ENCODE measurements at places on chromosomes 7 and 10.
A peak's percentile ranks its signal among the peaks of the same experiment; 100 is the strongest.

DNA sequence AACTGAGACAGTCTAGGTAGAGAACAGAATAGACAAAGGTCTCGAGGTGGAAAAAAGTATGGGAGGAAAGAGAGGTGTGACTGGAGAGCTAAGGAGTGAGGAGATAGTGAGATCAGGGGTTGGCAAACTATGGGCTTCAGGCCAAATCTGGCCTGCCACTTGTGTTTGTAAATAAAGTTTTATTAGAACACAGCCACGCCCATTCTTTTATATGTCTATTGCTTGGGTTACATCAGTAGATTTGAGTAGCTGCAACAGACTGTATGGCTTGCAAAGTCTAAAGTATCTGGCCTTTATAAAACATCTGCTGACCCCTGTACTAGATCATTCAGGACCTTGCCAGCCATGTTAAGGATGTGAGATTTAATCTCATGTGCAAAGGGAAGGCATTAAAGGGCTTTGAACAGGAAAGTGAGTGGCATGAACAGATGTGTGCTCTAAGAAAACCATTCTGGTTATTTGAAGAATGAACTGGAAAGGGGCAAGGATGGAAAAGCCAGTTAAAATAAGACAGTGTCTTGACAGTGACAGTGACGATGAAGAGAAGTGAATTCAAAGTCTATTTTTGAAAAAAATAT is 240.3 kb downstream of the RNLS start:
- DNase-seq, result no peak

GRCh38 chr10:132774902-132775863 is 10.8 kb downstream of the NKX6-2 start:
- DNase-seq, result peak; percentile 90

GRCh38 chr10:128993443-128993842 is 473.6 kb upstream of the MGMT start:
- DNase-seq, result no peak

- DNase-seq, result no peak
Observed at GRCh38 chr7:138235207-138235606, 158.9 kb downstream of the AKR1D1 start.

DNA sequence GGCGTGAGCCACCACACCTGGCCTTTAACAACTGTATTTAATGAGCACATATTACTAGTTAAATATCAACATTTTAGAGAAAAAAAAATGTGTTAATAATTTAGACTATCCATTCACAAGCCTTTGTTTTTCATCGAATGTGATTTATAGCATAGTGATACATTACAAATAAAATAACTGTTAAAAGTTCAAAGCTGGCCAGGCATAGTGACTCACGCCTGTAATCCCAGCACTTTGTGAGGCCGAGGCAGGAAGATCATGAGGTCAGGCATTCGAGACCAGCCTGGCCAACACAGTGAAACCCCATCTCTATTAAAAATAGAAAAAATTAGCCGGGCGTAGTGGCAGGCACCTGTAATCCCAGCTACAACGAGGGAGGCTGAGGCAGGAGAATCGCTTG is 72.7 kb downstream of the HACD1 start:
- no peak for DNase-seq

DNA sequence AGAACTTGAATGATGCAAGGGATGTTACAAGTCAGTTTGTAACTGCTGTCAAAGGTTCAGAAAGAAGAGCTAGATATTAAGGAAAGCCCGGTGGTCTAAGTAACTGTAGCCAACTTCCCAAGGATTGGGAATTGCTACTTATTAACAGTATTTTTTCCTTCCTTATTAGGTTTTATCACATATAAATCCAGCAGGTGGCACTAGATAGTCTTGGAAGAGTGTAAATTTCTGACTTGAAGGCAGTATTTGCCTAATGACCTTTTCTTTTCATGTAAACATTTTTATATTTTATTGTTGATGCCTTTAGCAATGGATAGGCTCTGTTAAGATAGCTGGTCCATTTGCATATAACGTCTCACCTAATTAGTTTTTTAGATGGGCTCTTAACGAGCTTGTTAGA is 51.2 kb downstream of the ANLN start:
- DNase-seq, result no peak

DNA sequence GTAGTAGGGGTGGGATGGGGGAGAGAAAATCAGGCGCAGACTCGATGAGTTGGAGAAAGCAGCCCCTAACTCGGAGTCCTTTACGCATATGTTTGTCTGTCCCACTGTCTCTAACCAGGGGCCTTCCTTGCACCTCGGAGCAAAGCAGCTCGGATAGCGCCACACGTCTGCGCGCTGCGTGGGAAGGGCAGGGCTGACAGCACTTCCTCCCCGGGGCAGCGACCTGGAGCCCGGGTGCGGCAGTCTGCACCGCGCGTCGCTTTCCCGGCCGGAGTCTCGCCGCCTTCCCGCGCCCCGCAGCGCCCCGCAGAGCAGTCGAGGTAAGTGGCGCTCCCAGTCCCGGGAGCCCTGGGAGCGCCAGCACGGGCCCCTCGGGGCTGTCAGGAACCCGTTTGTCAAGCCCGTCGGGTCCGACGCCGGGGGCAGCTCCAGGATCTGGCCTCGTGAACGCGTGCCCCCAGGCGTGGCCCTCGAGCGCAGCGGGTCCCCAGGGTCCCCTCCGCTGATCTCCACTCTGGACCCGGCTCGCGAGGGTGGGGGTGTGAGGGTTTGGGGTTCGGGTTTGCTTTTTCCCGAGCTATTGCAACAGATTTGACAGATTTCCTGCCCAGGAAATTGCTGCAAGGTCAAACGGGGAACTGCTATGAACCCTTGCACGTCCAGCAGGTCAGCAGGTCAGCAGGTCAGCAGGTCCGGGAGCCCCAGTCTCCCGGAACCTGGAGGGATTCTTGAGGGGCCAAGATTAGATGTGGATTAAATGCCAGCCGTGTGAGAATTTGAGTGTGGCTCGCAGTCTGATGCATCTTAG is 597 bp downstream of the APBB1IP start:
- DNase-seq, result no peak

DNA sequence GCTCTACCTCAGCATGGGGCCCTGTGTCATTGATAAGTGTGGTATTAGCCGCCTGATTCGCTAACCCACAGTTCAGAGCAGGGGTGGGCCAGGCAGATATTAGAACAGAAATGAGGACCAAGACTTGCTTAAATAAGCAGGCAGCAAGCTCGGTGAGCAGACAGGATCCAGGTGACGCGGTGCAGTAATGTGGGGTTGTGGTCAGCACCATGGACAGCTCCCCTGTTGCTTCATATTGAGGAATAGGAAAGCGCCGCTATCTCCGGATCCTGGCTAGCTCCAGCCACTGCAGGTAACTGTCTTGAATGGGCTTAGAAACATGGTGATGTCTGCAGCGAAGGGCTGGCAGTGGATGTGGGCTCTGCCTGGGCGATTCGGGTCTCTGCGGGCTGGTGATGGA is 51.3 kb upstream of the GPR26 start:
- DNase-seq, result peak; percentile 6

DNA sequence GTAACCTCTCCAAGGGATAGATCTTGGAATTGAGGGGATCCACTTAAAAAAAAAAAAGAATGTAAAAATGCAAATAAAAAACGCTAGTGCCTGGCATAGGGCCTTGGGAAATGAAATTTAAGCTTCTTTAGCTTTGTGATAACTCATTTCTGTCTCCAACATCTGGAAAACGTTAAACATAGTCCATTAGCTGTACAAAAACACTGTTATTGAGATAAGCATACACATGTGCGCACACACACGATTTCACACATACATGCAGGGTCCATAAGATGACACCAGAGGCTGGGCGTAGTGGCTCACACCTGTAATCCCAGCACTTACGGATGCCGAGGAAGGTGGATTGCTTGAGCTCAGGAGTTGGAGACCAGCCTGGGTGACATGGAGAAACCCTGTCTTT is 13.7 kb upstream of the CUL2 start:
- DNase-seq, result no peak

DNA sequence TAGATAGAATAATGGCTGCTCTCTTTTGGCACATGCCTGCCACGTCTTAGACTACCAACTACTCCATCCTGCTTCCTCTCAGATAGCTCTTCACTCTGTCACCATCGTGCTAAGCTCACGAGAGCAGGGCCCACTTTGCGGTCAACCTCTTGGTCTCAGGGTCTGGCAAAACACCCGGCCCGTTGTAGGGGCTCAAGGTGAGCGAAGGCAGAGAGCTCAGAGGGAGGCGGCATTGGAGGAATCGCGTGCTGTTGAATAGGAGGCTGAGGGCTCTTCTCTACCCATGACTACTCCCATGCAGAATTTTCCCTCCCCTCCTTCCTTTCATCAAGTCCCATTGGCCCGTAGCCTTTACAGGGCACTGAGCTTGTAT is 100.9 kb upstream of the DDC start:
- DNase-seq, result no peak

DNA sequence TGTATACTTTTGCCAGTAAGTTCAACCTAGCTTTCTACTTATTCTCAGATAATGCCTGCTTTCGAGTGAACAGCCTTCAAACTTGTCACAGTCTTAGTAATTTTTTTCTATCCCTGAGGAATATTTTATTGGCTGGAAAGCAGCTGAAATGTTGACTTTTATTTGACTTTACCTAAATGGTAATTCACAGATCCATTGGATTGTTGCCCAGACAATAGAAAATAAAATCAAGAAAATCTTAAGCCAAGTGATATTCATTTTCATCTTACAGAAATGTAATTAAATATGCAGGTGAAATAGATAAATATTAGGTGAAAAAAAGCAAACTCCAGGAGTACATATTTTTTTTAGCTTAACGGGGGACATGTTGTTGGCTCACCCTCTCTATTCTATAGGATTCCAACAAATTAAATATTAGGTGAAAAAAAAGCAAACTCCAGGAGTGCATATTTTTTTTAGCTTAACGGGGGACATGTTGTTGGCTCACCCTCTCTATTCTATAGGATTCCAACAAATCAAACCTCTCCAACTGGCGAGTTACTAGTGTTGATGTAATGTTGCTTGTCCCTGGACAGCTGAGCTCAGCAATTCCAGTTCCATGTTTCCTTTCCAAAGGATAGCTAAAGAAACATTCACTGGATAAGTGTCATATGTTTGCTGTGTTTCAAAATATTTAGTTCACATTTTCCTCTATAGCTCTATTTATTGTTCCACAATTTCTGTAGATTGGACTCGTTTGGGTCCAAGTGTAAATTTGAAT is 4.2 kb downstream of the TMEM26 start:
- DNase-seq, result no peak

DNA sequence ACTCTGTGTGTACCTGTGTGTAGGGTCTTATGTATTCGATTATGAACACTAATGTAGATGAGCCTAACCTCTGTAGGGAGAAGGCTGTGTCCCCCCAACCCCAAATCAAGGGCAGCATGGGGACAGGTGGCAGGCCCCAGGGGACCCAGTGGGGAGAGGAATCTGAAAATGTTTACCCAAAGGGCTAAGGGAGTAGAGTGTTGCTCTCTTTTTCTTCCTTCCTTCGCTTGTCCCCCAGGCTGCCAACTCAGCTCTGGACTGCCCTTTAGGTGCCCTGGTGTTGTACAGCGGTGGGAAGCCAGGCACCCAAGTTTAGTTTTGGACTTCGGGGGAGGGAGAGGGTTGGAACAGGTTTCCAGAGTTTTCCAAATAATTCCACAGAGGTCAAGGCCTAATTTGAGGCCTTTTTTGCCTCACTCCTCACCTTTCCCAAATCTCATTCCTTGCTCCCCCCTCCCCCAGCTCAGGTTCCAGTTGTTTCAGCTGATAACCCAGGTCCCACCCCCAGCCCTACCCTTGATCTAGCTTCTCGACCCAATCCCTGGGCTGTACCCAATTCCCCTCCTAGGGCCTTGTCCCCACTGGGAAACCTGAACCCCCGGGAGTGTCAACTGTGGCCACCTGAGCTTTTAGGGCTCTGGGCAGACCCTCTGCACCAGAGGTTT is 9.1 kb upstream of the PAX2 start:
- no peak for DNase-seq

DNA sequence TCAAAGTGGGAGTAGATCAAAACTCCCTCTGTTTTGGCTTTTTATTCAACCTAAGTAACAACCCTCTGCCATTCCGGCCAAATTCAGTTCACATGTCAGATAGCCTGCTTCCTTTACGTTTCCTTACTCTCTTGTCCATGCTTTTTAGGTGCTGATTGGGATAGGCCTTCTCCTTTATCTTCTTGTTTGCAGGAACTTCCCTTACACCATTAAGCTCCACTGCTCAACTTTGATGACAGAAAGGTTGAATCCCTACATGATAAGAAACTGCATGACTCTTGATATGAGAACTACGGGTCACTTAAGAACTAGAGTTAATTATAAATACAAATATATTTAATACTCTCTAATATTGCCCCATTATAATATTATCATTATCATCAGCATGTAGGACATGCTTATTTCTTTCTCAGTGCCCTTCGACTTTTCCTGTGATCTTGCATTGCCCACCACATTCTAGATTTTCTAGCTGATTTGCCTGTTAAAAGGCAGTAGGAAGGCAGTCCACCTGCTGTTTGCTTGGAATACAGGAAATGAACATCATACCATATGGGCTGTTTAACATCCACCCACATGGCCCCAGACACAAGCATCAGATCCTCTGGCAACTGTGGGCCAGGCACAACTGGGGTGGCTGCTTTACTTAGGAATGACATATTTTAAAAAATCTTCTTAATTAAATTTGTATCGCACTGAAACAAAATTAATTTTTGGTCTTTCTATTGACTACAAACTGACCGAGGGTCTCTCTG is 59.7 kb upstream of the CCDC6 start:
- DNase-seq, result no peak

DNA sequence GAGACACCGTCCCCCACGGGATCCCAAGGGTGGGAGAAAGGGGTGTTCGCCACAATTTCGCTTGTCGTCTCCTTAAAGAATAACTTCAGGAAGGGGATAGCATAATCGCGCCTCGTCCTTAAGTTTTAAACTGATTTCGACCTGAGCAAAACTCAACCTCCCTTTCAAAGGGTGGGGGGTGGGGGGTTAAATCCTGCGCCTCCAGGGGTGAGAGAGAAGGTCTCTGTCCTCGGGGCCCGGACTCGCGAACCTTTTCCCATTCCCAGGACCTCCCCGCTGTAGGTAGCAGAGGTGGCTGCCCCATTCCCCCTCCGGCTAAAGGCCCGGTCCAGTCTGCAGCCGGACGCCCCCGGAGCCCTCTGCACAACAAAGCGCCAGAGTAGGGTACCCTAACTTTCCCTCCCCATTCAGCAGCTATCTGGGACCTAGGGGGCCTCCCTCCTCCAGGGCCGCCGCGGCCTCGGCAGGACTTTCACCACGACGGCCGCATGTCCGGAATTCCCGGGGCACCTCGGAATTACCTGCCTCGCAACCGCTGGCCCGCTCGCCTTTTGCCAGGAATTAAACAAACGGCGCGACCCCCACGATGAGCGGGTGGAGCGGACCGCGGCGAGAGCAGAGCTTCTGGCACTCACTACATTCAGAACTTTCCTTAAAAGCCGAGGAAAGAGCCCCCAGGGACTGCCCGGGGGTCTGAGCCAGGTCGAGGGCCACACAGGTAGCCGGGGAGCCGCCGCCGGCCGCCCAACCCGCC is 1.7 kb downstream of the CDK6 start:
- DNase-seq, result no peak

GRCh38 chr10:117464176-117464575 is 78.4 kb upstream of the EMX2 start:
- no peak for DNase-seq
